A673 (cell line): ENCODE measurements at places on chromosomes 5 and 9. TPM values are rescaled to one million over a fixed set of nuclear protein-coding genes. Genes with fewer than 3 reads are reported as not detected.

FAM193B gene
- 43.8 and 53.5 TPM in 2 replicates for total RNA-seq

DNA sequence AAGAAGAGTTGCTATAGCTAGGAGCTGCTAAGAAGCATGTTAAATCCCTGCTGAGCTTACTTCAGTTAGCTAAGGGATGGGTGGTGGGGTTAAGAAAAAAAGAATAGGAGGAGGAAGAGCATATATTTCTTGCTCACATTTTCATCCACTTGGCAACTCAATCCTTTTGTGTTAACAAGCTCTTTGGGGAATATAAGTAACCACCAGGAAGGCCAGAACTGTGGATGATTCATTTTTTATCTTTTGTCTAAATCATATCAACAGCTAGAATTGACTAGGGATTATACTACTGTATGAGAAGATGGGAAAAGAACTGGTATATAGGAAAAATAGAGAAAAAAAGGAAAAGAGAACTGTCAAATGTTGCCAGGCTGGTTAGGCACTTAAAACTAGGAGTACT, 555.3 kb upstream of the ARRDC3 start:
- H3K36me3 ChIP-seq: no peaks in the 10 kb centered on the region
- H3K27me3 ChIP-seq: no peaks in the 10 kb centered on the region
- no peak overlapping the region for H3K27ac ChIP-seq
- no peak overlapping the region for H3K4me3 ChIP-seq
- peak; percentile 19 for DNase-seq

TRAPPC13 gene
- 29.6 and 33.0 TPM in 2 replicates for total RNA-seq

GRCh38 chr9:71876829-71877228, 34.2 kb downstream of the ABHD17B start:
- no peak overlapping the region for H3K4me3 ChIP-seq
- H3K27ac ChIP-seq: no peak overlapping the region
- H3K36me3 ChIP-seq: no peaks in the 10 kb centered on the region
- no peaks in the 10 kb centered on the region for H3K4me1 ChIP-seq
- no peak for DNase-seq

DNA sequence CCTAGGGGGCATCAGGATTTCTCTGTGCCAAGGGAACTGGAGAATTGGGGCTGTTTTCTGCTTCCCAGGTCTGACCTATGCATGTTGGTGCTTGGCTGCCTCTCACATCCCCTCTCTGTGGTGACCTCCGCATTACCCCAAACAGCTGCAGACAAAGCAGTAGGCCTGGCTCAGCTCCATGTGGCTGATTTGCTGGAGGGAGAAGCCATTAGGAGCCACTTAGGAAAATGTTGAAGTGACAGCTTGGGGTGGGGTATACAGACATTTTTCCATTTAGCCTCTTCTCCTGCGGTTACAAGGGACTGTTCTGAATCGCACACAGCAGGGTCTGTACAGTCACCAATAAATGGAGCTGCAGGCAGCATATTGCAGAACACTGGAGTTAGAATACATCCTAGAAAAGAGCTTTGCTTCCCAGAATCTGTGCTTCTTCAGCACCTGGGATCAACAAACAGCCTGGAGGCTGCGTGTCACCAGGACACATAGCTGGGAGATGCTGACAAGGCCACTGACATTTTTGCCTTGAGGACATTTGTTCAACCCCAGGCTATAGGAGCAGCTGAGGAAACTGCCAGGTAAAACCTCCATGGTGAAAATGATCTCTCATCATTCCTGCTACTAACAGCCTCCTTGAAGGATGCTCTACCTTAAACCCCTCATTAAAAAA, 335.3 kb downstream of the DIRAS2 start:
- H3K27me3 ChIP-seq: no peaks in the 10 kb centered on the region
- H3K36me3 ChIP-seq: no peaks in the 10 kb centered on the region
- H3K4me3 ChIP-seq: no peak overlapping the region
- no peak overlapping the region for H3K27ac ChIP-seq
- DNase-seq: no peak

GRCh38 chr9:77743386-77743785, 95.3 kb upstream of the GNA14 start:
- no peak for DNase-seq
- no peak overlapping the region for H3K27ac ChIP-seq
- H3K27me3 ChIP-seq: no peaks in the 10 kb centered on the region
- H3K4me1 ChIP-seq: peaks cover 50% of the 10 kb centered on the region
- no peak overlapping the region for H3K4me3 ChIP-seq
- H3K36me3 ChIP-seq: peaks cover 6% of the 10 kb centered on the region

TLX3 gene
- total RNA-seq: not detected in 2 replicates

DNA sequence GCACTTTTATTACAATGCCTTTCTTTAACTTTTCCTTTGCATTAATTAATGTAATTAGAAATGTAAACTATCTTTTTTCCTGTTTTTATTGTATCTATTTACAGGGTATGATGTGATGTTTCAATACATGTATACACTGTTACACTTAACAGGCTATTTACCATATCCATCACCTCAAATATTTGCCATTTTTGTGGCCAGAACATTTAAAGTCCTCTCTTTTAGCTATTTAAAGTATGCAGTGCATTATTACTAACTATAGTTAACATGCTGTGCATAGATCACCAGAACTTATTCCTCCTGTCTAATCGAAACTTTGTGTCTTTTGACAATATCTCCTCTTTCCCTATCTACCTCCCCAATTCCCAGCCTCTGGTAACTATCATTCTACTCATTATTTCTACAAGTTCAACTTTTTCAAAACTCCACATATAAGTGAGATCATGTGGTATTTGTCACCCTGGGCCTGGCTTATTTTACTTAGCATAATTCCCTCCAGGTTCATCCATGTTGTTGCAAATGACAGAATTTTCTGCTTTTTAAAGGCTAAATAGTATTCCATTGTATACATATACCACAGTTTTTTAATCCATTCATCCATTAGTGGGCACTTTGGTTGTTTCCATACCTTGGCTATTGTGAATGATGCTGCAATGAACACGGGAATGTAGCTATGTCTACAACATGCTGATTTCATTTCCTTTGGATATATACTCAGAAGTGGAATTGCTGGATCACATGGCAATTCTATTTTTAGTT, 32.8 kb downstream of the OR2K2 start:
- no peak overlapping the region for H3K4me3 ChIP-seq
- DNase-seq: no peak

GRCh38 chr5:10984021-10984715, 223.1 kb upstream of the DAP start:
- H3K4me3 ChIP-seq: no peak overlapping the region
- no peaks in the 10 kb centered on the region for H3K27me3 ChIP-seq
- no peaks in the 10 kb centered on the region for H3K36me3 ChIP-seq
- no peak overlapping the region for H3K27ac ChIP-seq
- H3K4me1 ChIP-seq: no peaks in the 10 kb centered on the region

GRCh38 chr9:87392086-87392485, 105.6 kb upstream of the DAPK1 start:
- H3K27me3 ChIP-seq: no peaks in the 10 kb centered on the region
- H3K27ac ChIP-seq: no peak overlapping the region
- no peak overlapping the region for H3K4me3 ChIP-seq
- H3K36me3 ChIP-seq: no peaks in the 10 kb centered on the region

DNA sequence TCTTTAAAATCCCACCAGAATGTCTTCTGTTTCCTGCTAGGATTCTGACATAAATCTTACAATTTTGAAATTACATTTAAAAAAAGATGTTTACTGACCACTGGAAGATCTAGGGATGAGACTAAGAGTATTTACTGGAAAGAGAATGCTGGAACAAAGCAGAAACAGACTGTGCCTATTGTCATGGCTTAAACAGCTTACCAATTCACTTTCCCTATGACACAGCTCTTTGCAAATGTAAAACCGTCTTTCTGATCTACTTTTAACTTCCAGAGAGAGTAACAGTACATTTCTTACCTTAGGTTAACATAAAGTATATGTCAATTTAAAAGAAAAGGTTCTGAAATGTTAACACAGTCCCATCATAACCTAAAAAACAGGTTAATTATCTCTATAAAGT, 10.7 kb downstream of the GIN1 start:
- no peaks in the 10 kb centered on the region for H3K27me3 ChIP-seq
- no peak overlapping the region for H3K27ac ChIP-seq
- H3K36me3 ChIP-seq: no peaks in the 10 kb centered on the region
- no peak overlapping the region for H3K4me3 ChIP-seq
- DNase-seq: no peak

LVRN gene
- total RNA-seq: not detected in 2 replicates

DNA sequence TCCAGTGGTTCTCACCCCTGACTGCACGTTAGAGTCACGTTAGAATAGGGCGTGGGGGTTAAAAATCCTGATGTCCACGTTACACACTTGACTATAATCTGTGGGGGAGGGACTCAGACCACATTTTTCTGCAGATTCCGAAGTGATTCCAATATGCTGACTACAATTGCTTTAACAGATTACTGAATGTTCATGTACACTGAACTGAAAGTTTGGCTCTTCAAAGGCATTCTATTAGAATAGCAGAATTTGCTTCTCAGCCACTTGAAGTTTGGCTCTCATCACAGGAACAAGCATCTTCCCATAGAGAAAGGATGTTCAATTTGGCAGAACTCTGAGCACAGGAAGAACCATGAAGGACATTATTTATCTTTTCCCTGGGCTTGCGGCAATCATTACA, 84.5 kb downstream of the HAPLN1 start:
- H3K27ac ChIP-seq: no peak overlapping the region
- no peak for DNase-seq
- no peaks in the 10 kb centered on the region for H3K4me1 ChIP-seq
- no peak overlapping the region for H3K4me3 ChIP-seq
- H3K36me3 ChIP-seq: no peaks in the 10 kb centered on the region

DNA sequence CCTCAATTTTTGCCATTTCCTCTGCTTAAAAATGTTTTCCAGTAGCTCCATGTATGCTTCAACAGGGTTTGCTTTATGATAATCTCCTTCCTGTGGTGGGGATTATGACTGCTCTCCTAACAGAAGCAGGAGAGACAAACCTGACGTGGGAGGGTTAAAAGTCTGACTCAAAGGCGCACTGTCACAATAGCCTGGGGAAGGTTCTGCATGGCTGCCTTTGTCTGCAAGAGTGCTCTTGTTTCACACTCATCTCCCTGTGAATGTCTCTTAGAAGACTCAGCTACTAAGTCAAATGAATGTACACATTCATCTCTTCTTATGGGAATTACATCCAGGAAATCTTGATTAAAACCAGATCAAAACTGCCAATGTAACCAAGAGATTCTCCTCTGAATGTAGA, 90.9 kb upstream of the MTAP start:
- H3K4me1 ChIP-seq: no peaks in the 10 kb centered on the region
- no peak overlapping the region for H3K4me3 ChIP-seq
- peak; percentile 80 for DNase-seq
- no peaks in the 10 kb centered on the region for H3K36me3 ChIP-seq
- H3K27ac ChIP-seq: no peak overlapping the region

- DNase-seq: no peak
- no peaks in the 10 kb centered on the region for H3K4me1 ChIP-seq
- no peaks in the 10 kb centered on the region for H3K36me3 ChIP-seq
- H3K4me3 ChIP-seq: no peak overlapping the region
- H3K27ac ChIP-seq: no peak overlapping the region
Observed at GRCh38 chr9:138060365-138060764, 182.8 kb downstream of the CACNA1B start.

GRCh38 chr5:6582507-6583048, 50.3 kb downstream of the NSUN2 start:
- no peak for DNase-seq
- no peak overlapping the region for H3K27ac ChIP-seq
- H3K4me1 ChIP-seq: no peaks in the 10 kb centered on the region
- H3K36me3 ChIP-seq: no peaks in the 10 kb centered on the region

GRCh38 chr5:23027331-23027730, 174.2 kb upstream of the CDH12 start:
- H3K36me3 ChIP-seq: no peaks in the 10 kb centered on the region
- no peak for DNase-seq
- H3K27ac ChIP-seq: no peak overlapping the region
- no peak overlapping the region for H3K4me3 ChIP-seq
- peaks cover 6% of the 10 kb centered on the region for H3K4me1 ChIP-seq

- H3K27ac ChIP-seq: no peak overlapping the region
- H3K27me3 ChIP-seq: peaks cover 4% of the 10 kb centered on the region
- H3K4me1 ChIP-seq: no peaks in the 10 kb centered on the region
- no peak for DNase-seq
Observed at GRCh38 chr5:60718166-60718892, 18.4 kb upstream of the DEPDC1B start.

DNA sequence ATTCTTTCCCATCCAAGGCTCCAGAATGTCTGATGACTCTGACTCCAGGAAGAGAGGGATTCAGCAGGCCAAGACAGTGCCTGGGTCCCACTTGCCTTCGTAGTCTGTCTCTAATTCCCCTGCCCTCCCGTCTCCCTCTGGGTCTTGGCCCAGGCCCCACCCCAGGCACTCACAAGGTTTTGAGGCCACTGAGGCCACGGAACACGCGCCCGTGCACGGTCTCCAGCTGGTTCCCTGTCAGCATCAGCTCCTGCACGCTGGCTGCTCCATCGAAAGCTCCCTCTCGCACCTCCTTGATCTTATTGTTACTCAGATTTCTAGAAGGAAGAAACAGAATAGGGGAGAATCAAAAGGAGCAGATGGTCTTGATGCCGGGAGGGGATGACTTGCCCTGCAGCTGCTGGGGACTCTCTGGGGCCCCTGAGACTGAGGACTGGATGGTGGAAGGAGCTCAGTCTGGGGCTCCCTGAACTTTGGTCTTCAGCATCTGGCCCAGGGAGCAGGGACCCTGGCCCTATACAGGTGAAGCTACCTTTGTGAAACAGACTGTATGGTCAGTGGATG, 174.6 kb upstream of the PANK3 start:
- no peak overlapping the region for H3K27ac ChIP-seq
- no peak for DNase-seq
- no peaks in the 10 kb centered on the region for H3K4me1 ChIP-seq
- no peak overlapping the region for H3K4me3 ChIP-seq
- H3K27me3 ChIP-seq: peaks cover 25% of the 10 kb centered on the region

DNA sequence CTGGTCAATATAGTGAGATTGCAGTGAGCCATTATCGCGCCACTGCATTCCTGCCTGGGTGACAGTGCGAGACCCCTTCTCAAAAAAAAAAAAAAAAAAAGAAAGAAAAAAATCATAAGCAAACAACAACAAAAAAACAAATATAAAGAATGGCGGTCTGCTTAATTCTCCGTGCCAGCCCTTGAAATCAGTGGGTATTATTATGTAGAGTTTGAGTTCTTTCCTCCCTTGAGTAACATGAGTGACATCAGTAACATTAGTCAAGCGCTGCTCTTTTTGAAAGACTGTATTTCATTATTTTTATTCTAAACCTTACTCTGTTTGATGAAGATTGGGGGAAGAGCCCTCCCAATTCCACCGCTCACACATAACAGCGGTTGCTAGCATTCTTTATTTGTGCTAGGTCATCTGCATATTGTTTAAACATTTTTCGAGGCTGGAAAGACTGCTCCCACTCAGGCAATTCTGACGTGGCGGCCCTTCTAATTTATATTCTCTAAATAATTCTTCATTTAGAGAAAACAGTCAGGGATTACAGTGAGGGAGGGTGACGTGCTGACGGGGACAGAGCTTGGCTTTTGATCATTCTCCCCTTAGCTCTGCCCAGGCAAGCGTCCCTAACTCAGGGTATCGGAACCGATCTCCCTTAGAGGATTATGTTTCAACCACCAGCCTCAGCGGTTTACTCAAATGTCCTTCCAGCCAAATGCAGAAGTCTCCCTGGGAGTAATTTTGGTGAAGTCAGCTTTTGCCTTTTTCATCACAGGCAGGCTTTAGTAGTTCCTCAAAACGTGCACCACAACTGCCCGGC, 860 bp upstream of the MARCHF6 start:
- H3K4me1 ChIP-seq: peaks cover 13% of the 10 kb centered on the region
- no peaks in the 10 kb centered on the region for H3K36me3 ChIP-seq
- H3K27ac ChIP-seq: peak overlapping the region; percentile 97
- no peaks in the 10 kb centered on the region for H3K27me3 ChIP-seq

GDF9 gene
- total RNA-seq: 0.32 and 1.1 TPM in 2 replicates

PCDHAC2 gene
- 6.8 and 7.1 TPM in 2 replicates for total RNA-seq
